CD14-positive monocyte (primary cell): ENCODE measurements at places on chromosomes 6 and 20. TPM values are rescaled to one million over a fixed set of nuclear protein-coding genes. Genes with fewer than 3 reads are reported as not detected.

DNA sequence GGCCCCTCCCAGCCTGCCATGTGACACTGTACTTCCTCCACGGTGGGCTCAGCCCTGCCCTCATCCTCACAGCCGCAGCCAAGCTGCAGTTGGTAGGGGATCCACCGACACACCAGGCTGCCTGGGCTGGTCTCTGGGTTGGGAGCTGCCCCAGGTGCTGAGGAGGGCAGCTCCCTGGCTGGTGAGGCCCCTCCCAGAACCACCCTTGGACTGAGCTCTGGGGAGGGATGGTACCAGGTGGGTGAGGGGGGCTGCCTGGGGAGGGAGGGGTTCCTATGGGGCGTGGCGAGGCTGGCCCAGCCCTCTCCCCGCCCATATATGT lies 185 bp upstream of the TNFRSF6B start:
- no peak for DNase-seq
- peaks cover 16% of the 10 kb centered on the region for H3K4me1 ChIP-seq
- peaks cover 12% of the 10 kb centered on the region for H3K27me3 ChIP-seq
- no peak overlapping the region for H3K27ac ChIP-seq
- H3K4me3 ChIP-seq: no peak overlapping the region

GRCh38 chr6:6925391-6926164 lies 182.2 kb upstream of the RREB1 start:
- no peak overlapping the region for H3K4me3 ChIP-seq
- no peak overlapping the region for H3K27ac ChIP-seq
- H3K27me3 ChIP-seq: no peaks in the 10 kb centered on the region
- no peak for DNase-seq

DNA sequence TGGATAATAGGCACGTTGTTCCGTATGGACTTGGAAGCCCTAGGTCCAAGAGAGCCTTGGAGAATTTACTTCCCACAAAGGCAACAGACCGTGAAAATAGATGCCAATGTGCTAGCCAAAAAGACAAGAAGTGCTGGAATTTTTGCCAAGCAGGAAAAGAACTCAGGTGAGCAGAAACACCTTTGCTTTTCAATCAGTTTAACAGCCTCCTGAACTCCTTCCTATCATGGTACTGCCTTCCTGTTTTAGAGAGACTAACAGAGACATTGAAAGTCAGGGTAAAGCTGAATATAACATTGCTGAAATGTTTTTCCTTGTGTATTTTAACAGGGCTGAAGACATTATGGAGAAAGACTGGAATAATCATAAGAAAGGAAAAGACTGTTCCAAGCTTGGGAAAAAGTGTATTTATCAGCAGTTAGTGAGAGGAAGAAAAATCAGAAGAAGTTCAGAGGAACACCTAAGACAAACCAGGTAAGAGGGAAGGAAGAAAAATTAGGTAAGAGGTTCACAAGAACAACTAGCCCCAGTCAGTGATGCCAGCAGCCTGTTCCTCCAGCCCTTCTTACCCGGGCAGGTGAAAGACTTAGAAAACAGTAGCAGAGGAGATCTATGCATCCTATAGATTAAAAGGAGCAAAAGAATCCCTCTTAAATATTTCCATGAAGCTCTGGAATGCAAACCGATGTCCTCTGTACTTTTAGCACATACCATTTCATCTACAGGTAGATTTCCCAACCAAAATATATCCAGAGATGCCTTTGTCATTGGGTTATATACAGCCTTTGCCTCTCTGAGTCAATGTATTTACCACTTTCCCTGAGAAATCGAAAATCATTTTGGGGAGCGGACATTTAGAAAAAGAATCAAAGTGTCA lies 4.0 kb downstream of the EDN1 start:
- no peak overlapping the region for H3K27ac ChIP-seq
- no peaks in the 10 kb centered on the region for H3K36me3 ChIP-seq
- peaks cover 16% of the 10 kb centered on the region for H3K4me1 ChIP-seq
- no peak for DNase-seq

- H3K27me3 ChIP-seq: no peaks in the 10 kb centered on the region
- H3K4me1 ChIP-seq: no peaks in the 10 kb centered on the region
- H3K27ac ChIP-seq: no peak overlapping the region
- H3K4me3 ChIP-seq: no peak overlapping the region
- H3K36me3 ChIP-seq: no peaks in the 10 kb centered on the region
- DNase-seq: no peak
These were observed 25.2 kb downstream of the TAF4 start for GRCh38 chr20:62040381-62040922.

DNA sequence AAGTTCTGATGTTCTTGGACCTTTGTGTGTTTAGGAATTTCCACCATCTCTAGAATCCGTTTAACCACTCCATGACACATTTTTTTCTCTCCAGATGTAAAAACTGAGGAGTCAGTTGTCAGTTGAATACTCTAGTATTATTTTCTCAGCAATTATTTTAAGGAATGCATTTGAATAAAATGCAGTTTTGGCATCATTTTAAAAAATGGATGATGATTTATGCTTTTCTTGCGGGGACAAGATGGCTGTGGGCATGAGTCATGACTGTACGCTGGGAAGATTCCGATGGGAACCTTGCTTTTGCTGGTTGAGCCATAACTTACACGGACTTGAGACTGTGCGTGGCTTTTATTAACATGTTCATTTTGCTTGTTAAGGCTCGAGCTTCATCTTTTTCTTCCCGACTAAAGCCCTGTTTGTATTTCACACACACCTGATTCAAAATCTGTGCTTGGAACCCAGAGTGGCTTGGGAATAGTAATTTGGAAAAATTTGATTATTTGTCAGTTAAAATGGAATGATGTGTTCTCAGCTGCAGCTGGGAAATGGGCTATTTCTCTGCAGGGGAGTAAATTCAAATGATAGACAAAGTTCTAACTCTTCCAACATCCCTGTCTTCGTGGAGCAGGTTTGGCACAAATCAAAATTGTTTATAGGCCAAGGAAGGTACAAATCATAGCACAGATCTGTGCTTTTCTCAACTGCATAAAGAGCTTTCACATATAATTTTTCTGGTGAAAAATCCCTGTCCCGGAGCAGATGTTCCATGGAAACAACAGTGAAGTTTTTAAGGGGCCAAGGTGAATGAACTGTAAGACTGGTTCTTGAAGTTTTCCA lies 470.5 kb upstream of the JAG1 start:
- H3K4me1 ChIP-seq: no peaks in the 10 kb centered on the region
- H3K27ac ChIP-seq: no peak overlapping the region
- no peak overlapping the region for H3K4me3 ChIP-seq
- no peak for DNase-seq

DNA sequence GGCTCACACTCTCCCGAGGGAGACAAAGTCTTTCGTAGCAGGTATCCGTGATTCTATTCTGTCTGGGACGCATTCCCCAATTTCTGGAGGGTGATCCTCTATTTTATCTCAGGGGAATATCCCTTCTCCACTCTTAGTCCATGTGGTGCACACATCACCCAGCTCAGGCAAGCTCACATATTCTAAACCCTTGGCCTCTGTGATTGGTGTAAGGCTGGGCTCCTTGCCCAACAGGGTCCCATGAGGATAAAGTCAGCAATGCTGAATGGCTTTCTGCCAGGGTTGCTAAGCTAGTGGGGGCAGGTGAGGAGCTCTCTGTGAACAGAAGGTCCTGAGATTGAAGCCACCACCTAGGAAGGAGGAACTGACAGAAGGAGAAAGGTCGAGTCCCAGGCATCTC lies 137.2 kb downstream of the CDH26 start:
- DNase-seq: no peak
- no peak overlapping the region for H3K4me3 ChIP-seq
- H3K27me3 ChIP-seq: no peaks in the 10 kb centered on the region

SLC22A23 gene
- polyA plus RNA-seq: not detected
